SJCRH30 (cell line): ENCODE measurements at places on chromosomes 6 and 20.

DNA sequence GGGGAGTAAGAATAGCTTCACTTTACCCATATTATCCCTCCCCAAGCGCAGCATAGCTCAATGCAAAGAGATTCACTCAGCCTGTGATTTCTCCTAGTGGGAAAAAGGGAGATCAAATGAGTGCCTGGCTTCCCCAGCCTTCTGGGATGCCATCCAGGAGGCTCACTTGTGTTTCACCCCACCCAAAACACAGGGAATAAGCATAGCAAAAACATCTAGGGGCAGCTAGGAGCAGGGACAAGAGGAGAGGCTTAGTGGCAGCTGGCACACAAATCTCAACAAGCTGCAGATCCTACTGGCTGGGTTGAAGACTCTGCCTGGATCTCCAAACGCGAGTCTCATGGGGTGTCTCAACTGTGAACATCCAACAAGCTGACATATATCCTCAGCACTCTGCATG lies 715.8 kb downstream of the RNF144B start:
- no peak for DNase-seq

DNA sequence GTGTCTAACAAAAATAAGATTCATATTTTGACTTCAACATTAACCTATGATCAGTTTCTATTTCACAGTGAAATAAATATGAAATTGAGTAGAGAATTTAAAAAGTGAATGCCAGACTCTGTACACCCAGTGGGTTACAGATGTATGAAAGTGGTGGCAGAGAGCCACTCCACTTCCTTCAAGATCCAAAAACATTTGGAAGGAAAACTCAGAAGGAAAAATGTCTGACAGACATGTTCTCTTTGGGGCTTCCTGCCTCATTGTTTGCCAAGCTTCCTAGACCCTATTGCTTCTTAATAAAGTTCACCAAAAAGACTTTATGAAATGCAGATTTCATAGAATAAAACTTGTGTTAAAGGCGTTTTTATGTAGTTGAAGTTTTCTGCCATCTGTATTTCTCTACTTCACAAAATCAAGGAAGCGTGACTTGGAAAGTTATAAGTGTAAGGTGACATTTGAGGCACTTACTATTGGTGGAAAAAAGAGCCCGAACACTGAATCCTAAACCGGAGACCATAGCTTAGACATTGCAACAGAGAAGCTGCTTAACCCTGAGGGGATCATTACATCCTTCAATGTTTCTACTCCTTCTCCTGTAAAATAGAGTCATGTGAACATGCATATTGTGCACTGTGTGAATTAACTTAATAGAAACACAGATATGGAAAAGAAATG lies 12.8 kb downstream of the HMGCLL1 start:
- no peak for DNase-seq

DNA sequence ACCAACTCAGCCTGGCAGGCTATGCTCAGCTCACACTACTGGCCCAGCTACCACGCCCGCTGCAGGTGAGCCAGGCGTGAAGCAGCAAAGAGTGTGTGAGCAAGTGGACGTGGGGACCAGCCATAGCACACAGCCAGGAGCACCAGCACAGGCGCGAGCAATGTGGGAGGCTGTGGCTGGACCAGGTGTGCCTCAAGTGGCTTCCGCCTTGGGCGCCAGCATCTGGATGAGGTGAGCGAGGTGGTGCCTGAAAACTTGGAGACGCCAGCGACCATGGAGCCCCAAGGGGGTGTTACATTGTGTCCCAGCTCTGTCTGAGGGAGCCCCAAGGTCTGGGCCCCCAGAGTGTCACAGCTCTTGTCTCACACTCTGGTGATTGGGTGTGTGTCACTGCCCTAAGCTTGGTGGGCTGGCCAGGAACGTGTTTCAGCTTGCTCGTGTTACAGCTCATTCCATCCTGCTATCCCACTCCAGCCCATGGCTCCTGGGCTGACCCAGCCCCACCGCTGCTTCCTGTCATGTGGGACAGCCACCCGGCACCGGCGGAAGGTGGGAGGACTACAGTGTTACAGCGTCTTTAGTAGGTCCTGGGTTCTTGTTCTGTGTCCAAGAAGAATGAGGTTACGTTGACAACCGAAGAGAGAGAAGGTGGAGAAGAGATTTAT lies 508.0 kb upstream of the MMS22L start:
- DNase-seq = no peak

DNA sequence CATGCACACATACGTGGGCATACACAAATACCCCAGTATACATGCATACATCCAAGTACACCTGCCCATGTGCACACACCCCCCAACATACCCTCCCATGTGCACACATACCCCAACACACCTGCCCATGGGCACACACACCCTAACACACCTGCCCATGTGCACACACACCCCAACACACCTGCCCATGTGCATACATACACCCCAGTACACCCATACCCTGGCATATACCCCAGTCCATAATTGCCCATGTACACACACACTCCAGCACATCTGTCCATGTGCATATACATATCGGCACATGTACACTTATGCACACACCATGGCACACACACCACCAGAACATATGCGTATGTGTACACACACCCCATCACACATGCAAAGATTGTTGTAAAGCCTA lies 475.2 kb downstream of the PREX1 start:
- no peak for DNase-seq

DNA sequence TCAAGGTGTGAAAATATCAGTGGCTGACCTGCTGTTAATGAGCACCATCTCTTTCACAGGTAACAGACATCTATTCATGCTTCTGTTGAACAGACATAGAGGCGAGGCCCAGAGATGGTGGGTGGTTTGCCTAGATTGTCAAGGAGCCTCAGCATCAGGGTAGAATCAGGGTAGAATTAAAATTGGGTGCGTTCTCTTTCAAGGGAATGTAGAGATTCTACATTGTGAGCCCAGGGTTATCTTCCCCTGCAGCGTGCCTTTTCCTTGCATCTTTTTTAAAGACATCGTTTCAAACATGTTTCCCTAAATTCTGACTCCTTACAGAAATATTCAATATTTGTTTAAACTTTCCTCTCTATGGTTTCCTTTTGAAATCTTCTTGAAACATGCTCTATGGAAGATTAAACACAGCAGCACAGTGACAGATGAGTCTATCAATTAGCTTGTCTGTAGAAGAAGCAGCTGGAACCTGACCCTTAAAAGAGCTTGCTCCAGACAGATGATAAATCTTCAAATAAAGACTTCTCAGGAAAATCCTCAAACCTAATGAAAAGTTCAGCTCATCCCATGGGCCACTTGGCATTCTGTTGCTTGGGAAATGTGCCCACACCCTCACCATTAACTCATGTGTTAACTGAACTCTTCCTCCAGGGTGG lies 119.8 kb downstream of the IPCEF1 start:
- no peak for DNase-seq

DNA sequence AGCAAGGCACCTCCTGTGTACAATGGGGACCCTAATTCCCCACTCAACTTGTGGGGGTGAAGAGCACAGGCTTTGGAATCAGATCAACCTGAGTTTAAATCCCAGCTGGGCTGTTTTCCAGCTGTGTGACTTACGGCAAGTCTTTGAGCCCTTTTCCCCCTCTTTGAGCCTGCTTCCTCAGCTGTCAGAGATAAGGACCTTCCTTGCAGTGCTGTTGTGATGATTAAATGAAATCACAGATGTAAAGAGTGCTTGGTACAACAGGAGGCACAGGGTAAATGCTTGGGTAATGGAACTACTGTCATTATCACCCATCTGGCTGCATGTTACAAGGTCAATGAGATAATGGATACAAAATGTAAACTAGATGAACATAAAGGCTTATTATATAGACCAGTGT lies 3.2 kb downstream of the SNX21 start:
- no peak for DNase-seq

- no peak for DNase-seq
Measured at GRCh38 chr6:89611666-89612065, 26.9 kb downstream of the LYRM2 start.
